HL-60 (cell line): ENCODE measurements at places on chromosomes 4 and X.

GRCh38 chrX:123108513-123109427 lies 75.3 kb upstream of the GRIA3 start:
- DNase-seq: no peak

DNA sequence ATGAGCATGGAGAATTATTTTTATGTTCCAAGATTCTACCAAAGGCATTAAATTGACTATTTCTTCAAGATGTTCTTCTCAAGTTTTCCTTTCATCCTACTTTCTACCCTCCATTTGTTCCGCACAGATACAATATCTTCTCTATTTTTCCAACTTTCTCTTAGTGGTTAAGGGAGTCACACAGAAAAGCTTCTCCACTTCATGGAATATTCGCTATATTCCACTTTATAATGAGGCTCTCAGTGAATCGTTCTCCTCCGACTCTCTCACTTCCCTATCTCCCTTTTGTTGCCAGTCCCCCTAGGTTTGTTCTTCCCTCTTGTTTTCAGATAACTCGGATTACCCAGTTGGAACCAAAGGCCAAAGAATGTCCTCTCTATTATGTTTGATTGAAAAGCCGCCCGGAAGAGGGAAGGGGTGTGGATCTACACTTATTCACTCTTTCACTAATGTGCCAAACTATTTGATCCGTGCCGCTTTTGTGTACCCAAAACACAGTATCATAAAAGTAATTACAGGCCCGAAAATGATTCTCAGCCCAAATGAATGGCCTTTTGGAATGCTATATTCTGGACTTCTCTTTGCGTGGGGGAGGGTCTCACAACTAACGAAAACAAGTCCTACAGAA lies 1.2 kb downstream of the SH3D19 start:
- no peak for DNase-seq

- DNase-seq: no peak
These were observed 26.1 kb downstream of the GK start for GRCh38 chrX:30679369-30679768.

- no peak for DNase-seq
These were observed 186.9 kb upstream of the HS3ST1 start for GRCh38 chr4:11615601-11616000.

GRCh38 chr4:31748382-31748781 lies 1028.2 kb downstream of the PCDH7 start:
- DNase-seq: no peak
